Left renal pelvis (tissue), 4 donors: ENCODE measurements at places on chromosomes 4 and X. TPM values are rescaled to one million over a fixed set of nuclear protein-coding genes. Genes with fewer than 3 reads are reported as not detected.

Gene LEF1
- polyA plus RNA-seq = 72.8 TPM

Gene C4orf50
- polyA plus RNA-seq = 0.01 TPM

- no peak for DNase-seq
These were observed 17.1 kb downstream of the NAT8L start for GRCh38 chr4:2075987-2076907.

- no peak for DNase-seq
These were observed 297.3 kb downstream of the GUCY2F start for GRCh38 chrX:109184506-109185139.

GRCh38 chrX:46587753-46588171 lies 14.2 kb downstream of the CHST7 start:
- DNase-seq = no peak

- no peak for DNase-seq
These were observed 39.6 kb upstream of the BBS12 start for GRCh38 chr4:122692641-122693520.

- DNase-seq = no peak
These were observed 78.3 kb downstream of the AR start for GRCh38 chrX:67622053-67622585.
